Activated CD4-positive, alpha-beta T cell treated with anti-CD3 and anti-CD28 coated beads for 36 hours (primary cell): ENCODE measurements at places on chromosomes 12 and 14. TPM values are rescaled to one million over a fixed set of nuclear protein-coding genes. Genes with fewer than 3 reads are reported as not detected.

DNA sequence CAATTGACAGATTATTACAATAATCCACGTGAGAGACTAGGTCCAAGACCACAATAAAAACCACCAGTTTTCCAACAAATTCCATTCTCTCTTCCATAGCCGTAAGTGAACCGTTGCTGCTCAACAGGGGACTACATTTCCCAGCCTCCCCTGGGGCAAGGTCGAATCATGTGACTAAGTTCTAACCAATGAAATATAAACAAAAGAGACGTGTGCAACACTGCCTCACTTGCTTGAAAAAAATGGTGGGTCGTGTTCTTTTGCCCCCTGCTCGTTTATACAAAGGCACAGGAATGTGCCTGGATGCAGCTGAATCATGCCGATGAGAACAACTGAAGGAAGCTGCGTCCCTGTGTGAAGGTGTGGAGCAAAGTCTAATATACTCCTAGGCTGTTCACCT lies 51.1 kb downstream of the HSPB8 start:
- peak; percentile 9 for DNase-seq

GRCh38 chr12:96234591-96235483 lies 40.7 kb downstream of the ELK3 start:
- DNase-seq = no peak

DNA sequence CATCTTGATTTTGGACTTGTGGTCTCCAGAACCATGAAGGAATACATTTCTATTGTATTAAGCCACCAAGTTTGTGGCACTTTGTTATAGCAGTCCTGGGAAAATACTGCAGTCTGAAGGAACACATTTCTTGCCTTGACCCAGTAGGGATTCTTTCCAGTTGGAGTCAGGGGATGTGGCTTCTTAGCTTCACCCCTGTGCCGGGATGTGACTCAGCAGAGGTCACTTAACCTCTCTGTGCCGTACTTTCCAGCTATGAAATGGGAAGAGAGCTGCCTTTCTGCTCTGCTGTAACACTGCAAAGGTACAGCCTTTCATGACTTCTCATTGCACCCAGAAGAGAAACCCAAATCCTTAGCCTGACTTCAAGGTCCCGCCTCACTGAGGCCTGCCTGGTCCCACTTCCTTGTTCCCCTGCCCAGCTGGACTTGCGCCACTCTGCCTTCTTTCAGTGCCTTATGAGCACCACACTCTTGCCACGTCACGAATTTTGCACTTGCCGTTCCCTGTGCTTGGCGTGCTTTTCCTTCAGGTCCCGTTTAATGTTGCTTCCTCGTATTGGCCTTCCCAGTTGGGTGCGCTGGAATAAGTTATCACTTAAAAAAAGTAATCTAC lies 24.2 kb downstream of the CHST11 start:
- DNase-seq = no peak

GRCh38 chr12:6199531-6200255 lies 507 bp upstream of the CD9 start:
- DNase-seq = no peak

The ASPG gene
- not detected for total RNA-seq

The TEX52 gene
- total RNA-seq = 0.16 TPM

The LRRC10 gene
- total RNA-seq = not detected

DNA sequence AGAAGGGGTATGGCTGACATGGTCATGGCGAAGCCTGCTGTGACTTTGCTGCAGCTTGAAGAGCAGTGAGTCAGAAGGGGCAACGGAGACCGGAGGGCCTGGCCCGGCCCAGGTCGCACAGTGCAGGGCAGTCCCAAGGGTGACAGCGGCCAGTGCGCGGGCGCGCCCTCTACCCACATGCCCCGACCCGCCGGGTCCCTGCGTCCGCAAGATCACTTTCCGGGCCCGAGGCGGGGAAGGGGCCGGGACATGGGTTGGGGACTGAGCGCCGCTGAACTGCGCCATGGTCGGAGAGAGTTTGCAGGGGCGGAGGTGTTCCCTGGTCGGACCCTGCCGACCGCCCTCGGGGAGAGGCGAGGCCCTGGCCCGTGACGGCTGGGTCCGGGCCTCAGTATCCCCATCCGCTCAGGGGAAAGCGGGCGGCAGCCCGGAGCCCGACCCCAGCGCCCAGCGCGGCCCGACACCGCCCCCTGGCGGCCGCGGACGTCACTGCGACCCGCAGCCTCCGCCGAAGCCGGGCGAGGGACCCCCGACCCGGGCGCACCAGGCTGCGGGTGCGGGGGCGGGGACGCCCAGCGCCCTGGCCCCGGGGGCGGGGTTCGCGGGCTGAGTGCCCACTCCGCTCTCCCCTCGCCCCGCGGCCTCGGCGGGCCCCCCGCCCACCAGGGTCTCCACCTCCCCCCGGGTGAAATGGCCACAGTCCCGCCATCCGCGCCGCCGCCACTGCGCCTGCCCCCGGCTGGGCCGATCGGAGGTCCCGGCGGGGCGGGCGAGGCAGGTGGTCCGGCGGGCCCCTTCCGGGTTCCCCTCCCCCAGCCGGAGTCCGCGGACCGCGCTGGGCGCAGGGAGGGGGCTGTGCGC lies 7.2 kb upstream of the ANKRD9 start:
- DNase-seq = peak; percentile 76

DNA sequence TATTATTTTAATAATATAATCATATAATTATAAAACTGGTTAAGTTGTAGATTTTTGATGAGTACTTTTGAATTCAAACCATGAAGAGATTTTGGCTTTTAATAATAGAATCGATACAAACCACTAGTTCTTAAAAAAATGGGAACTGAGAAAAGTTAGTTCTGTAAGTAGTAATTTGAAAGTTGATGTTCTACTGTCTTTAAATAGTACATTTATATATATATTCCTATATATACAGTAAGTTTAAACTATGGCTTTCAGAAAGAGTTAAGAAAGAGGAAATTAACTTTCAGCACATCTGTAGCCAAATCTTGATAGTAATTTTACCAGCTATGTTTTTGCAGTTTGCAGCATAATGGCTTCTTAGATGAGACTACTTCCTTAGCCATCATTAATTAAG lies 7.8 kb downstream of the LRRK2 start:
- no peak for DNase-seq

The CEBPE gene
- total RNA-seq = 0.34 TPM

- DNase-seq = no peak
These were observed 15.8 kb upstream of the FBXL14 start for GRCh38 chr12:1610072-1610643.

The HIF1A gene
- 196 TPM for total RNA-seq

GRCh38 chr12:105100207-105100985 lies 7.1 kb upstream of the WASHC4 start:
- no peak for DNase-seq

The GLI1 gene
- 0.73 TPM for total RNA-seq
